GM23248 (cell line): ENCODE measurements at places on chromosomes 3 and 15. TPM values are rescaled to one million over a fixed set of nuclear protein-coding genes. Genes with fewer than 3 reads are reported as not detected.
A peak's percentile ranks its signal among the peaks of the same experiment; 100 is the strongest.

The ADGRG7 gene
- not detected in 2 replicates for total RNA-seq

The BNC1 gene
- 7.5 and 8.7 TPM in 2 replicates for total RNA-seq

The LARP6 gene
- total RNA-seq, result 110 and 119 TPM in 2 replicates

The MRAS gene
- total RNA-seq, result 54.9 and 56.7 TPM in 2 replicates

DNA sequence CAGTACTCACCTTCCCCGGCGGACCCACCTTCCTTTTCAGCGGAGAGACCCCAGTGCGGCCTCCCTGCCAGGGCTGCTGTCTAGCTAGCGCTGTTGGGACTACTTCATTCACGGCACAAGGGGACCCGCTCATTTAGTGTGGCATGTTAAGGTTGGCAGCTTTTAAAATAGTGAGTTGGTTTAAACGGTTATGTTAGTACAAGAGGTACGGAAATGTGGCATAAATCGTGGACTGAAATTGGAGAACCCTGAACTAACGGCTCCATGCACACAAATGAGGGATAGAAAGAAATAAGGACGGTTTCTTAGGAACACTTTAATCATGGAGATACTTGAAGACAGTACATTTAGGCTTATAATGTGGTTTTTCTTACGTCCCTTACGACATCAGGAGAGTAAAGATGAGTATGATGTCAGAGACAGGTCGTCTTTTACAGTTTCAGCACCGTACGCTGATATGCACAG is 752 bp downstream of the CEP63 start:
- H3K27me3 ChIP-seq, result no peaks in the 10 kb centered on the region
- H3K36me3 ChIP-seq, result peaks cover 4% of the 10 kb centered on the region; the same call in 1 of the 2 replicates
- DNase-seq, result peak; percentile 72
- peak overlapping the region; percentile 89 for H3K4me3 ChIP-seq
- H3K27ac ChIP-seq, result peak overlapping the region; percentile 98
- peaks cover 45% of the 10 kb centered on the region for H3K4me1 ChIP-seq

DNA sequence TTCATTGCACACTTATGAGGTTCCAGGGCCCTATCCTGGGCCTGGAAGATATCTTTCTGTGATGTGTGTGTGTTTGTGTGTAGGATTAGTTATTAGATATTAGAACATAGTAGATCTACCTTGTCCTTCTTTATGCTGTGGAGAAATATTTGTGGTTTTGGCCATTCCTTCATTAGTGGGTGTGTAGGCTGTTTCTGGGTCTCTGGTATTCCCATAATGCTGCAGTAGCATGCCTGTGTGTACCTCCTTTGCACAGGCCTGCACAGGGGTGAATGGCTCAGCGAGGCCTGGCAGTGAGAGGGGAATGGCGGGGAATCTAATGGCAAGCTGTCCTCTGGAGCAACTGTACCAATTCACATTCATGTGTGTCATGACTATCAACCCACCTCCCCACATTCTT is 125.8 kb upstream of the MRPS22 start:
- no peaks in the 10 kb centered on the region for H3K27me3 ChIP-seq
- no peaks in the 10 kb centered on the region for H3K36me3 ChIP-seq
- H3K27ac ChIP-seq, result no peak overlapping the region
- no peak for DNase-seq

DNA sequence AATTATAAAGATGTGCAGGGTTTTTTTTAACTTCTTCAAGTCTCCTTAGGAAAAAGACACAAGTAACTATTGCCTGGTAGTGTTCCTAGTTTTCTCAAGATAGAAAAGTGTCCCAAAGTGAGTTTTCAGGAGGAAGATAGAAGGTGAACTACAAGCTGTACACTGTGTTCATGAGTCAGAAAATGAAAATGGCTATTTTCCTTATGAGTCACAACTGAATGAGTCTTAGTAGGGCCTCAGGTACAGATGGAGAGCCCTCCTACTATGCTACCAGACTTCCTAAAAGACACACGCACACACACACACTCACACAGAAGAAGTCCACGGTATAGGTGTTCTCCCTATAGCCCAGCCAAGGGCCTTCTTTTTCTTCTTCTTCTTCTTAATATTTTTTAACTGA is 3.1 kb downstream of the MYO1E start:
- DNase-seq, result peak; percentile 7
- no peaks in the 10 kb centered on the region for H3K36me3 ChIP-seq
- H3K4me1 ChIP-seq, result peaks cover 36% of the 10 kb centered on the region
- no peaks in the 10 kb centered on the region for H3K27me3 ChIP-seq

GRCh38 chr3:17905996-17906395 is 163.6 kb upstream of the TBC1D5 start:
- no peaks in the 10 kb centered on the region for H3K4me1 ChIP-seq
- no peak for DNase-seq
- no peak overlapping the region for H3K4me3 ChIP-seq
- H3K36me3 ChIP-seq, result no peaks in the 10 kb centered on the region
- H3K27ac ChIP-seq, result no peak overlapping the region

- no peaks in the 10 kb centered on the region for H3K4me1 ChIP-seq
- no peaks in the 10 kb centered on the region for H3K36me3 ChIP-seq
- no peak overlapping the region for H3K4me3 ChIP-seq
- no peak for DNase-seq
- H3K27ac ChIP-seq, result no peak overlapping the region
- peaks cover 21% of the 10 kb centered on the region for H3K27me3 ChIP-seq
Measured at GRCh38 chr3:122100083-122100482, 44.9 kb downstream of the CD86 start.

DNA sequence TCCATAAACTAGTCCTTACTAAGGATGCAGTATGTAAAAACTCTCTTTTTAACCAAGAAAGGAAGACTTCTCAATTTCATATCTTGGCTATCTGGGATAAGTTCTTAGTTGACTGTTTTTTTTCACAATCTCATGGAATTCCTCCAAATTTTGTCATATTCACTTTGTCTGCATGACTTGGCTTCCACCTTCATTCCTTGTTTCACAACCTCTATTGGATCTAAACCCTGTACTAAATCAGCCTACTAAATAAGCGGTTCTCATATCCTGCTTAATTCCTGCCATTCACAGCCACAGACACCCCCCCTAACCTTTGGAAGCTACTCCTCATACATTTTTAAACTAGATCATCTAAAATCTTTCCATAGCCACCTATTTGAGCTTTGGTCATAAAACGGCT is 370.6 kb upstream of the NAALADL2 start:
- peaks cover 9% of the 10 kb centered on the region; the same call in 1 of the 2 replicates for H3K4me1 ChIP-seq
- H3K27me3 ChIP-seq, result no peaks in the 10 kb centered on the region
- no peak overlapping the region for H3K27ac ChIP-seq
- no peak overlapping the region for H3K4me3 ChIP-seq
- H3K36me3 ChIP-seq, result no peaks in the 10 kb centered on the region

GRCh38 chr15:77457191-77457904 is 36.7 kb downstream of the HMG20A start:
- peak overlapping the region; percentile 92 for H3K27ac ChIP-seq
- peaks cover 6% of the 10 kb centered on the region; the same call in 1 of the 2 replicates for H3K36me3 ChIP-seq
- no peaks in the 10 kb centered on the region for H3K27me3 ChIP-seq
- peaks cover 60% of the 10 kb centered on the region for H3K4me1 ChIP-seq
- H3K4me3 ChIP-seq, result peak overlapping the region; percentile 48

GRCh38 chr15:49063402-49064280 is 17.4 kb upstream of the SECISBP2L start:
- no peak for DNase-seq
- no peak overlapping the region for H3K27ac ChIP-seq
- peaks cover 8% of the 10 kb centered on the region; the same call in 1 of the 2 replicates for H3K4me1 ChIP-seq

DNA sequence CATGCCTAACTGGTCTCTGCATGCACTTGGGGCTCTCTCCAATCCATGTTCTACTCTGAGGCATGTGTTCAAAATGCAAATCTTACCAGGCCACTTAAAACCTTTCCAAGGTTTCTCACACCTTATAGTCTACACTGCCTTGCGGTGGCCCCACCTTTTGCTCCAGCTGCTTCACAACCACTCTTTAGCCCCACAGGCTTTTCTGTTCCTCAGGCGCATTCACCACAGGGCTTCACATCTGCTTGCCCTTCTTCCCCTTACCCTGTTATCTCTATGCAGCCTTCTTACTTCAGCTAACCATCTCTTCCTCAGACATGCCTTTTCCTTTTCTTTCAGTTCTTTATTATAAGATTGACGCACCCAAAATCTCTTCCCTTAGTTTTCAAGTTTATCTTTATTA is 37.8 kb downstream of the MINDY4B start:
- H3K4me1 ChIP-seq, result no peaks in the 10 kb centered on the region
- peaks cover 6% of the 10 kb centered on the region; the same call in 1 of the 2 replicates for H3K27me3 ChIP-seq
- no peak overlapping the region for H3K27ac ChIP-seq
- H3K36me3 ChIP-seq, result no peaks in the 10 kb centered on the region

DNA sequence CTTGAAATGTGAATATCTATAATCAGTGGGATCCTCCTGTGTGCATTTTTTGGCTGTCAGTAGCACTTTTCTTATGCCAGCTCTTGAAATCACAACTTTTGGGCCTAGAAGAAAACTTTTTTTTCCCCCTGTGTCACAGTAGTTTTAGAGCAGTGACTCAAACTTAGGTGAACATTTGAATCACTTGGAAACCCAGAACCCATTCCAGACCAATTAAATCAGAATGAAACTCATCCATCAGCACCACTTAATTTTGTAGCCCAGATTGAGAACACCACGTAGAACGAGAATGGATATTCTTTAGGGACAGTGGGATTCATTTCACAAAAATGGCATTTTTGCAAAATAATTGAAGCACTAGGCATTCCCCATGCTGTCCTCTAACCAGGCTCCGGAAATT is 224.8 kb upstream of the NANOGP8 start:
- H3K4me1 ChIP-seq, result peaks cover 60% of the 10 kb centered on the region
- no peaks in the 10 kb centered on the region for H3K27me3 ChIP-seq
- DNase-seq, result peak; percentile 68
- peak overlapping the region; percentile 60 for H3K27ac ChIP-seq

DNA sequence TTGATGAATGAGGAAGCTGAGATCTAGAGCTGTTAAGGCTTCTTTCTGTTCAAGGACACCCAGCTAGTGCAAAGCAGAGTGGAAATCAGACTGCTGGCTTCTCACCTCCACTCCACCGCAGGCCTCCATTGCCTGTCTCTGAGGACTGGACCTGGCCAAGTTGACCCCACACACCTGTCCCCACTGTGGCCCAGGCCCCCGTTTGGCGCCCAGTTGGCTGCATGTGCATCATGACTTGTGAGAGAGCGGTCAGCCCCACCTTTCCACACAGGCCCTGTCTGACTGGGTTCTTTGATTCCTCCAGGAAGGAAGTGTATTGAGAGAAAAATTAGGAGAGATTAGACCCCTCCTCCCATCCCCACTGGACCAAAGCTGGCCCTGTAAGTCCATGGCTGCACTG is 206.3 kb upstream of the TLE3 start:
- H3K27me3 ChIP-seq, result no peaks in the 10 kb centered on the region
- no peak overlapping the region for H3K4me3 ChIP-seq
- no peaks in the 10 kb centered on the region for H3K4me1 ChIP-seq
- no peaks in the 10 kb centered on the region for H3K36me3 ChIP-seq
- DNase-seq, result no peak

DNA sequence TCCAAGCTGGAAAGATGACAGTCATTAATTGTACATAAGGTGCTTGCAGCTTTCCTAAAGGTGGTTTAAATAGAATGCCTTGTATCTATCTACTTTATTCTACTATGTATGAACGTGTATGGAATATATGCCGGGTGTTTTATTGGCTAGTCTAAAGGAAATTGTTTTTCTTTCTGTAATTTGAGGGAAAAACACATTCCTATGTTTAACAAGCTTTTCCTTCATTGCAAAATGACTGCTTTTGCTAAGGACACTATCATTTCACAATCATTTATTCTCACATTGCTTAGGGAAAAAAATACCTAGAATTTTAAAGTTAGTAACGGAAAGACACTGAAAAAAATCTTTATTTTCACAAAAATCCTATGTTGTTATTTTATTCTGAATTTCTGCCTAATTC is 141.7 kb downstream of the WDR76 start:
- H3K27me3 ChIP-seq, result no peaks in the 10 kb centered on the region
- H3K4me3 ChIP-seq, result no peak overlapping the region
- H3K36me3 ChIP-seq, result no peaks in the 10 kb centered on the region

DNA sequence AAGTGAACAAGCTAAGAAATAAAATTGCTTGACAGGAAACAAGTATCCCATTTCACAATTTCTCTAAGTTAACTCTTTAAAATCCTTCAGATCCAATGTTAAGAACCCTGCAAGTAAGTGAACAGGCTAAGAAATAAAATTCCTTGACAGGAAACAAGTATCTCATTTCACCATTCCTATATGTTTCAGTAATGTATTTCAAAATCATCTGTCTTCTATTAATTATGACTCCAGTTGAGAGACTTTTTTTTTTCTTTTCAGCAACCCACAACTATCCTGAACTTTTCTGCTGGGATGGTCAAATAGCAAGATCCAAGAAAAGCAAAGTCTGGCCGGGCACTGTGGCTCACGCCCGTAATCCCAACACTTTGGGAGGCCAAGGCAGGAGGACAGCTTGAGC is 2.4 kb upstream of the SLC12A6 start:
- no peak for DNase-seq
- peaks cover 24% of the 10 kb centered on the region for H3K36me3 ChIP-seq
- peak overlapping the region; percentile 8; the same call in 1 of the 2 replicates for H3K27ac ChIP-seq
- H3K4me1 ChIP-seq, result peaks cover 34% of the 10 kb centered on the region
- H3K4me3 ChIP-seq, result no peak overlapping the region
- H3K27me3 ChIP-seq, result no peaks in the 10 kb centered on the region

GRCh38 chr15:77974098-77974414 is 103.5 kb downstream of the TBC1D2B start:
- no peaks in the 10 kb centered on the region for H3K27me3 ChIP-seq
- no peaks in the 10 kb centered on the region for H3K36me3 ChIP-seq
- H3K4me1 ChIP-seq, result peaks cover 9% of the 10 kb centered on the region
- no peak overlapping the region for H3K4me3 ChIP-seq

GRCh38 chr3:95277613-95278012 is 1214.8 kb downstream of the NSUN3 start:
- no peak for DNase-seq
- H3K4me1 ChIP-seq, result no peaks in the 10 kb centered on the region
- H3K27ac ChIP-seq, result no peak overlapping the region
- no peaks in the 10 kb centered on the region for H3K36me3 ChIP-seq
- H3K27me3 ChIP-seq, result no peaks in the 10 kb centered on the region
- no peak overlapping the region for H3K4me3 ChIP-seq

- H3K36me3 ChIP-seq, result no peaks in the 10 kb centered on the region
- peaks cover 3% of the 10 kb centered on the region; the same call in 1 of the 2 replicates for H3K27me3 ChIP-seq
- no peak for DNase-seq
- H3K4me3 ChIP-seq, result no peak overlapping the region
- no peaks in the 10 kb centered on the region for H3K4me1 ChIP-seq
Measured at GRCh38 chr3:78112291-78113010, 1072.6 kb downstream of the ROBO2 start.

GRCh38 chr15:92914768-92915221 is 14.7 kb downstream of the CHD2 start:
- peaks cover 12% of the 10 kb centered on the region; the same call in 1 of the 2 replicates for H3K36me3 ChIP-seq
- DNase-seq, result no peak
- no peak overlapping the region for H3K4me3 ChIP-seq

- no peak for DNase-seq
- H3K4me1 ChIP-seq, result peaks cover 21% of the 10 kb centered on the region
- no peak overlapping the region for H3K4me3 ChIP-seq
- no peaks in the 10 kb centered on the region for H3K27me3 ChIP-seq
- H3K27ac ChIP-seq, result no peak overlapping the region
- H3K36me3 ChIP-seq, result no peaks in the 10 kb centered on the region
Measured at GRCh38 chr3:141498598-141499223, 11.9 kb downstream of the RASA2 start.

- H3K4me1 ChIP-seq, result peaks cover 18% of the 10 kb centered on the region
- DNase-seq, result peak; percentile 39
- peak overlapping the region; percentile 19; the same call in 1 of the 2 replicates for H3K27ac ChIP-seq
- no peak overlapping the region for H3K4me3 ChIP-seq
- H3K27me3 ChIP-seq, result no peaks in the 10 kb centered on the region
Measured at GRCh38 chr3:74445541-74445940, 168.9 kb downstream of the CNTN3 start.

GRCh38 chr3:187550446-187550845 is 119.7 kb downstream of the SST start:
- peak; percentile 55 for DNase-seq
- H3K27ac ChIP-seq, result no peak overlapping the region
- no peak overlapping the region for H3K4me3 ChIP-seq
- H3K4me1 ChIP-seq, result peaks cover 15% of the 10 kb centered on the region
- H3K27me3 ChIP-seq, result peaks cover 5% of the 10 kb centered on the region; the same call in 1 of the 2 replicates
